ENCODE measurements at places on chromosomes 4 and X.

DNA sequence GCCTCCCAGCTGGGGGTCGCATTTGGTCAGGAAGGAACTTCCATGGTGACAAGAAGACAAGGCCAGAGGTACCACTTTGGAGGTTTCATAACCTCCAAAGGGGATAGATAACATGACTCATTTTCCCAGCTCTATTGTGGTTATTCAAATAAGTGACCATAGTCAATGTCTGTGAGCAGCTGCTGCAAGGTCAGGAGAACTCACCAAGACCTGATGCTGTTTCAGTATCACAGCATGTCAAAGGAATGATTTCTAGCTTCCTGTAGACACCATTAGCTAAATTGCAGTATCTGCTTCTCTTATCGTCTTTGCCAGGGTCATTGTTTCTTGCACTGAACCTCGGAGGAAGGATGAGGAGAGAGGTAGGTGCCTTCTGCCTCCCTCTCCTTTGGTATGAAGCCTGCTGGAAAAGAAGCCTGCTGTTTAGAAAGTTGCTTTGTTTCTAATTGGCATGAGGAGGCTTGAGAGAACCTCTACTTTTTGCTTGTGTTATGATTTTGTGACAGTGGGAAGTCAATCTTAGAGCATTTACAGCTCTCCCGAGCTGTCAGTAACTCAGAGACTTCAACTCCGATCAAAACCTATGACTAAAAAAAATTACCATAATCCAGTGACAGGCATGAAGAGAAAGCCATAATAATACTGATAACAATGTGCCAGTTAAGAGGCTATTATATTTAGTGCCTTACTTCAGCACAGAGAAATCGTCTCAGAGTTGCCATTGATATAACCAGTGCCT lies 38.0 kb upstream of the GATB start:
- no peak for DNase-seq

GRCh38 chrX:133849676-133850075 lies 135.7 kb downstream of the GPC3 start:
- DNase-seq = no peak

DNA sequence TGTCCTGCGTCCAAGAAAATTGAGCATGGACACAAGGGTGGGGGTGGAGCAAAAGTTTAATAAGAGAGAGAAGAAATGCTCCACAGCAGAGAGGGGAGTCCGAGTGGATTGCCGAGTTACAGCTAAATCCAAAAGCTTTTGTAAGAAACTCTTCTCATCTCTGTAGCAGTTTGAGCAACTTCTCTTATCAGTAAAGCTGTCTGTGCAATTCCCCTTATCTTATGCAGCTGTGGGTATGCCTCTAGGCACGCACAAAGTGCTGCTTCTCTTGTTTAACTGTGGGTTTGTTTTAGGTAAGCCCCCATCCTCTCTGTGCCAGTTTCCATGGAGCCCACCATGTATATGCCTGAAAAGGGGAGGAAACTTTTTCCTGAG lies 44.8 kb downstream of the HMGB2 start:
- no peak for DNase-seq

DNA sequence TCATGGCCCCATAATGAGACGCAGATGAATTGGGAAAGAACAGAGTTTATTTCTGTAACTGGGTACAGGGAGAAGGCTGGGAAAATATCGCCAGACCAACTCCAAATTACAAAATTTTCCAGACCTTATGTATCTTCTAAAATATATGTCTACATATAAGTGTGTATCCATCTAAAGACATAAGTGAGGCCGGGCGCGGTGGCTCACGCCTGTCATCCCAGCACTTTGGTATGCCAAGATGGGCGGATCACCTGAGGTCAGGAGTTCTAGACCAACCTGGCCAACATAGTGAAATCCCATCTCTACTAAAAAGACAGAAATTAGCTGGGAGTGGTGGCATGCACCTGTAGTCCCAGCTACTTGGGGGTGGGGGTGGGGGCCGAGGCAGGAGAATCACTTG lies 11.7 kb upstream of the DHRSX start:
- DNase-seq = no peak

DNA sequence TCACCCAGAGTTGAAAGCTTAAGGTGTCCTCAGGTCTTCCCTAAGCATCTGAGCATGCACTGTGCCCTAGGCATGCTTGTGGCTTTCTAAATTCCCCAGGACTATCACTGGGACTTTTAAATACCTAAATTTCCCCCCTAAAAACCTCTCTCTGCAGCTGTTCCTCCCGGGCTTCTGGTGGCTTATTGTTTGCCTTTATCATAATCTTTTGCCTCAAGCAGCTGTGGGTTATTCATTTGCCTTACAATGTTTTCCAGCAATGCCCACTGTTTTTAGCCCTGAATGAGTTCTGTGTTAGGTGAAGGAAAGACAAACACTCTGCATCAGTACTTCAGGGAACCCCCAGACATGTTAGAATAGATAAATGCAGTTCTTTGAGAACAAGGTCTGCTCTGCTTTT lies 455.0 kb downstream of the ZIC3 start:
- DNase-seq = no peak

DNA sequence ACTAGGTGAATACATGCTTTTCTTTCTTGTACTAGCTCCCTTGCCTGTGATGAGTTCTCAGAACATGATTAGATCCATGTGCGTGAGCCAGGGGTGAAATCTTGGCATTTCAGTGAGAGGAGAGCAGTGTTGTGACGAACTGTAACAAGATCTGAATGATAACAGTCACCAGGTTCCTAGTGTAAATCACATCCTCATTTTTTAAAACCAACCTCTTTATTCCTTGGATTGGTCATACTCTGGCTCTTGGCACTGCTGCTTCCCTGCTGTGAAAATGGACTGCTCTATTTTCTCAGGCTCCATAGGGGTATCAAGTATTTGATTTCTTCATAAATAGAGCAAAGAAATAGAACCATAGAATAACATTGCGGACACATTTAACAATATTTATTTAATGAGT lies 206.3 kb downstream of the SLC4A4 start:
- DNase-seq = no peak

- no peak for DNase-seq
Measured at GRCh38 chr4:169741569-169741968, 16.2 kb downstream of the HPF1 start.

GRCh38 chrX:37454537-37455285 lies 105.5 kb downstream of the PRRG1 start:
- no peak for DNase-seq

DNA sequence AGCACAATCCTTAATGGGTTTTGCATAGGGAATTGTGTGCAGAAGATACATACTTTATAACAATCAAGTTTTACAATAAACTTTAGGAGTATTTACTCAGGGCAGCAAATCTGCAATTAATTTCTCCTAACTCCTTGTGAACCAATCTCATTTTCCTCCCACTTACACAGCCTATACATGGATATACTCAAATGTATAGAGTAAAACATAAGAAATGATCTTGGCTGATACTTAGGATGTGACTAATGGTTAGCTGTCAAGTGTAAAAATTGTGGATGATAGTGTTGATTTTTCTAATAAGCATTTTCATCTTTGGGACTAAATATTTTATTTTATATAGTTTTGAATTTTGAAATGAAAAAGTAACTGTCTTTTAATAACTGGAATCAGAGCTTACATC lies 759.6 kb downstream of the GRID2 start:
- DNase-seq = no peak
